ENCODE measurements at places on chromosomes 2 and 18.
A peak's percentile ranks its signal among the peaks of the same experiment; 100 is the strongest.

GRCh38 chr2:209424199-209424701 lies 403 bp downstream of the MAP2 start:
- no peak for DNase-seq

DNA sequence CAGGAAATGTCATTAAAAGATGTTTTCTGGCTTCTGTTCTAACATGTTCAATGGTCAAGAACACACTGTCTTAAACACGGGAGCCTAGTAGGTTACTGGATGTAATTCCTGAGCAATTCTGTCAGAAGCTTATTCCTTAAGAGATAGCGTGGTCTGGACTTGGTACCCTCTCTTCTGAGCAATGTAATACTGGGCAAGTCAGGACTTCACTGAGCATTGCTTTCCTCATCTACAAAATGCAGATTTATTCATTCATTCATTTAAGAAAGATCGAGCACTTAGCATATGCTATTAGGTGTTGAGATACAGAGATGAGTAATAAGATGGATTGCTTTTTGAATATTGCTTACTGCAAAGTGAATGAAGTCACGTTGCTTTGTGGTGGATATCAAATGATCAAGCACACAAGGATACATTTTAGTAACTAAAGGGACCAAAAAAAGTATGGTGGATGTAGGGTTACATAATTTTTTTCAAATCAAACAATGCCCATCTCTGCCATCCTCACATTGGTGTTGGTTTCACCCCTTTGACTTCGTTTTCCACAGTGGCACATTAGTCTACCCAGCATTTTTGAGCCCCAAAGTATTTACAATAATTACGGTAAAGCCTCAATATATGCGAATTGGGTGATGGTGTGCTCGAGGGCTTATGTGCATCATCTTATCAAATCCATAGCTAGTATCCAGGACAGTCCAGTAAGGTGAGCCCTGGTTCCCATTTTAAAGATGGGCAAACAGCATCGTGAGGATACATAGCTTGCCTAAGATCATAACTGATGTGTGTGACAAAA lies 65.3 kb downstream of the ZC3H6 start:
- DNase-seq: no peak

- DNase-seq: no peak
These were observed 191.2 kb upstream of the CDH19 start for GRCh38 chr18:66795051-66795450.

DNA sequence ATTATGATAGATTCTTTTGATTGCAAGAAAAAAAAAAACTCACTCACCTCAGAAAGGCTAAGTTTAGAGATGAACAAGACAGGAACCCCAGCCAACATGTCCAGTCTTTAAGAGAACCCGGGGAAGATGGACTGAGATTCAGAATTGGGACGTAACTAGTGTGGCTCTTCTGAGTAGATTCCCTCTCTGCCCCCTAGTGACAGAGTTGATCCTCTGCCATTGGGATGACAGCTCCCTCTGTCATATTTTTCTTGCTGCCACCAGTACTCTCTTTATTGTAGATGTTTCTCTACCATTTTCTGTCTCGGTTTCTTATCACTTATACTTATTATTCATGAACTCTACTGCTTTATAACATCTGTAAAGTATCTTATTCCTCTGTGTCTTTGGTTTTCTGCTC lies 77.7 kb downstream of the GULP1 start:
- no peak for DNase-seq

DNA sequence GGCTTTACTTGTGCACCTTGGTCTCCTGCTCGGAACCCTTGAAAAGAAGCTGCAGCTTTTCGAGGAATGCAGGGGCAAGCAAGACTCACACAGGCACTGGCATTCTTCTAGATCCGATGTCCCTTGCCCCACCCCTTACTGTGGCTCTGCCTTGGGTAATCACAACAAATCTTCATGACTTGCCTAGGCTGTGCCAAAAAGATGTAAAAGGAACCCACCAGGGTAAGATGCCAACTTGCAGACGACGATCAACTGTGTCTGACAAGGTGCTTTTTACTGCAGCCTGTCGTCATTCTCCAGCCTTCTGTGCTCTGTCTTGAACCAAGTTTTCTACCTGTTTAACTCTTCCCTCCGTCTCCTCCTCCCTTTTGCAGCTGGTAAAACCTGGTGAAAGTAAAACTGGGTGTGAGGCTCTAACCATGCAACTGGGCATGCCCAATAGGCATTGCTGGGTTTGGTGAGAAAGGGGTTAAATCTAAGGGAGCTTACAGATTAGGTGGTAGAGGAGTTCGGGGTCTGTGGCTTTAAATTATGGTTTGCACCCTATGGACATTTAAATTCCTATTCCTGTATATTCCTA lies 909 bp upstream of the NRXN1 start:
- DNase-seq: no peak

- DNase-seq: no peak
These were observed 449.8 kb upstream of the RGPD4 start for GRCh38 chr2:107376909-107377308.

GRCh38 chr2:28951910-28952835 lies 28.9 kb upstream of the TOGARAM2 start:
- DNase-seq: peak; percentile 43
